NCI-H1417 treated with DMSO at 0.1 percent for 48 hours (cell line): ENCODE measurements at places on chromosomes 3 and 15.

DNA sequence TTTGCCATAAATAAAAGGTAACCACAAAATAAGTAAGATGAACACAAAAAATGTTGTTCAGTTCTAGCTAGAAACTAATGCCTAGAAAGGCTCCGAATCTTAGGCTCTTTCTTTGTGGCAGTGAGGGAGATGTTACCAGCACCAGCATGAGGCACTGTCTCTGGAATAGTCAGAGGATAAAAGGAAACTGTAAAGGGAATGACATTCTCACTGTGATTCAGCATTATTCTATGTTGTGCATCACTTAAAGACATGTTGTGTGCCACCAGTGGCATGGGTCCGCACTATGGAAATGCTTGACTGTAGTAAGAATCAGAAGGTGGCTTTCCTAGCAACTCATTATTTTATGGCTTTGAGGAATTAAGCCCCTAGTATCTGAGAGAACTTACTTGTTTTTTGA lies 70.8 kb downstream of the SEC22A start:
- no peak for DNase-seq

- DNase-seq: no peak
Observed at GRCh38 chr3:107523289-107523538, 452 bp downstream of the BBX start.

GRCh38 chr15:57313134-57313483 lies 63.2 kb upstream of the CGNL1 start:
- DNase-seq: no peak

GRCh38 chr3:128503751-128504532 lies 10.9 kb upstream of the GATA2 start:
- no peak for DNase-seq

DNA sequence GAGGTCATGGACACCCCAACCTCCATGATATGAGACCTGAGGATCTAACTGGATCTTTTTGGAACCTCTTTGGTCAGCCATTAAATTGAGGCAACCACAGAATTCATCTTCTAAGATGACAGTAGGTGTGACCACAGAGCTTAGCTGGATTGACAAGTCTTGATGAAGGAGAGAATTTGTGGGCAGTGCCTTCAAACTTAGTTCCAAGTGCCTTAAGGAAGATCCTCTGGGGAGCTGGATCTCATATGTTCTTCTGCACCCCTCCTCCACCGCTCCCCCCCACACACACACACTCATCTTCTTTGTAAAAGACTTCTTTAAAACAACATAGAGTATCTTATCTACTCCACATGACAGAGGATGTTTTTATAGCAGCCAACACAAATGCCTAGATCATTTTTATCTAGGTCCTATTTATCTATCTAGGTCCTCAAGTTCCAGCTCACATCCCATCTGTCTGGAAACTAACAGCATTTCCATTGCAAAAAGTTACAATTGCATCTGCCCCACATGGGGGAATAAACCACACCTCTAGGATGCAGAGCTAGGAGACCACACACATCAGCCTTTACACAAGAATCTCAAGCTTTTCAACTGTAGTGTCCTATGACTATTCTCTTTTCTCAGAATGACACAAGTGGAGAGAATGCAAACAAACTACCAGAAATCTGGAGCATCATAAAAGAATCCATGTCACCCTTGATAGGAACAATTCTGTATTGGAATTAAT lies 37.4 kb downstream of the WWTR1 start:
- no peak for DNase-seq

DNA sequence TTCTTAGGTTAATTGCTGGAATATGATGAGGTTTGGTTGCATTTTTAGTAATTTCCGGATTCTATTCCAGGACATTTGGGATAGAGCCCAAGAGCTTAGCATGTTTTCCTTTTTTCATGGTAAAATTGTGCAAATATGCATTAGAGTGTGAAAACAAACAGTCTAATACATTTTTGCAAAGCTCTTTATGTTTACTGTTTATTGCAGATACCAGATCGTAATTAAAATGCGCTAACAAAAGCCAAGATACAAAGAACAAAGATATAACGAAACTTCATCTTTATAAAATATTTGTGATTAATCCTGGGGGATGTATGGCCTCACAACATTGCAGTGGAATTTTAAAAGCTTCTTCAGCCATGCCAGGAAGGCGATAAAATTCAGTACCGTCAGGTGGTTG lies 94.5 kb upstream of the TBC1D5 start:
- no peak for DNase-seq

GRCh38 chr15:33278816-33279612 lies 31.8 kb upstream of the RYR3 start:
- DNase-seq: no peak

- no peak for DNase-seq
Observed at GRCh38 chr15:25565470-25566264, 126.8 kb upstream of the UBE3A start.

DNA sequence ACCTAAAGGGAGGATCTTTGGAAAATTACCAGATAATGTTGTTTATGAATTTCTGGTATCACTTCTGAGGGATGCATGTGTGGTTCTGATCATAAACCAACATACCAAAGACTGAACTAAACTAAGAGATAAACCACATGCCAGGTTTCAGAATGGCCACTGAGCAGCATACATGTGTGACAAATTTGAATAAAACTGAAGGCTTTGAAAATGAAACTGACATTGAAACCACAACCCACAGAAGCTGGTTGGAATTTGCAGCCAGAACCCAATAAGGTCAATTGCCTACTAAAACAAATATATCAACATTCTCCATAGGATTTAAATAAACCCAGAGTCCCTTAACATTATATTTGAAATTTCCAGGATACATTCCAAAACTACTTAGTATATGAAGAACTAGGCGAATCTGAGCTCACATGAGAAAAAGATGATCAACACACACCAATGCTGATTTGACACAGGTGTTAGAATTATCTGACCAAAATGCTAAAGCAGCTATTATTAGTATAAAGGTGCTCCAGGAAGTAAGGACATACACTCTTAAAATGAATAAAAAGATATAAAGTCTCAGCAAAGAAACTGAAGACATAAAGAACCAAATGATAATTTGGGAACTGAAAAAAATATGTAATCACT lies 125.0 kb downstream of the ZNF280D start:
- no peak for DNase-seq

DNA sequence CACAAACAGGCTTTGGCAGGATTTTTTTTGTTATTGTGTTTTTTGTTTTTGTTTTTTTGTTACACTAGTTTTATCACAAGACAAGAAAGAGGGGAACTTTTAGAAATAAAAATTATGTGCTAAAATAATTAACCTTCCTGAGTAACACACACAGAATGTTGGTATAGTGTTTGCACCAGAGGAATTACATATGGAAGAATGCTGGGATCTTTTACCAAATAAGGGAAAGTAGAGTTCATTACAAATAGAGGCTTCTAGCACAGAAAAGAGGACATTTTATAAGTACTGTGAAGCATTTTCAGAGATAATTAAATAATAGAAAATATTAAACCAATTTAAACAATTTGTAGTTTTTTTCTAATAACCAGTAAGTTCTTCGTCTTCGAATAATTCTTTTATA lies 116.0 kb downstream of the IGF1R start:
- DNase-seq: no peak

DNA sequence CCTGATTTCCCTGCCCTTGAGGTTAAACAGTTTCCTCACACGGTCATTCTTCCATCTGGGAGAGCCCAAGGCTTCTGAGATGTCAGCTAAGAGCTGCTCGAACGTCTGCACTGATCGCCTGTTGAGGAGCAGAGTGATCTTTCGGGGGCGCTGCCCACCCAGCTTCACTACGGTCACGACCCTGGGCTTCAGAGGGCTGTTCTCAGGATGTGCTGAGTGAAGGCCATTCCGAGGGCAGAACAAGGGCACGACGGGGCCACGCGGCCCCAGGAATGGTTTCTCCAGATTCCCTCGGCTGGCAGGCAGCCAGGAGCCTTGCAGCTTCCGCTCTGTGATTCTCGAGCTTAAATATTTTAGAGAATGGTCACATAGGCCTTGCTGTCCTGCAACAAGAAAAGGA lies 25.7 kb downstream of the DCLK3 start:
- DNase-seq: no peak

- no peak for DNase-seq
Observed at GRCh38 chr15:90529011-90529370, 732 bp upstream of the CRTC3 start.

DNA sequence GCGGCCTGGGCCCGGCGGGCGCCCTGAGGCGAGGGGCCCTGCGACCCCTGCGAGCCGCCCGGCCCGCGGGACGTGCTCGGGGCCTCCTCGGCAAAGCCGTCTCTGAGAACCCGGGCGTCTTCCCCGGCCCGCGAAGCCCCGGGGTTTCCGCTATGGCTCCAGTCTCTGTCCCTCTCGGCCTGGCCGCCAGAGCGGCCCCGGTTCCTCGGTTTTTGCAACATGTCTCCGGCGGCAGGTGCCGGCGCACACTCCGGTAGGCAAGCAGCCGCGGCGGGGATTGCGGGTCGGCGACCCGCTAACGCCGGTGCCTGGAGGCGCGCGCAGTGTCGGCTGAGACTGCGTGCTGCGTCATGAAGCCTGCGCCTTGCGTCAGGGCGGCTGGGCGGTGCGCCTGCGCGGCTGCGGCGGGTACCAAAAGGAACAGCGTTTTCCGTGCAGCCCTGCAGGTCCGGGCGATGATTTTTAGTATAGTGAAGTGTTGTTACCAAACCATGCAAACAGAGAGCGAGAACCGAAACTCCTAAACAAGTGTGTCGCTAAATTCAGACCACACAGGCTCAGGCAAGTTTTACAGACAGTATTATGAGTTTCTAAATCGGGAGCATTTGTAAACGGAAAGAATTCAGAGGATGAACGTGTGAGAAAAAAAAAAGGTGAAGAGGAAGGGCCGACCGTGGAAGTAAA lies at the start of gene NSMCE3:
NSMCE3 (minus strand) TSS at position 338 of the 684 bp plus-strand sequence; CDS start at position 221, 117 bp downstream.
- DNase-seq: peak; percentile 31

GRCh38 chr3:100802126-100802525 lies 92.8 kb downstream of the TFG start:
- DNase-seq: no peak

DNA sequence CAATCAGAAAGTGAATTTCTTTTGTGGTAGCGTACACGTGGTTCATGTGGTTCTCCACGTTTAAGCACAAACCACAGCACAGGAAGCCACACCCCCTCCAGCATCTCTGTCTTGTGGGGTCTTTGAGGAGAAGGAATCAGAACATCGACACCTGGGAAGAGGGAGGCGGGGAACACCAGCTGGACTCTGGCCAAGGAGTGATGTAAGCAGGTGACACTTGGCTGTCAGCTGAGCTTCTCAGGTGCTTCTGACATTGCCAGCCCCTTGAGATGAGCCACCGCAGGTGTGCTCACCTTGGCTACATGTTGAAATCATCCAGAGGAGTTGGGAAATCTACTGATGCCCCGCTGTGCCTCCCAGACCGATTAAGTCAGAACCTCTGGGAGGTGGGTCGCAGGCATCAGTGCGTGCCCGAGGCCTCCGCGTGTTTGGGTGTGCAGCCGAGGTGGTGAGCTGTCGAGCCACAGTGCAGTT lies 85.0 kb downstream of the FAM81A start:
- no peak for DNase-seq

- DNase-seq: no peak
Observed at GRCh38 chr15:83057696-83058376, 9.2 kb downstream of the BTBD1 start.

DNA sequence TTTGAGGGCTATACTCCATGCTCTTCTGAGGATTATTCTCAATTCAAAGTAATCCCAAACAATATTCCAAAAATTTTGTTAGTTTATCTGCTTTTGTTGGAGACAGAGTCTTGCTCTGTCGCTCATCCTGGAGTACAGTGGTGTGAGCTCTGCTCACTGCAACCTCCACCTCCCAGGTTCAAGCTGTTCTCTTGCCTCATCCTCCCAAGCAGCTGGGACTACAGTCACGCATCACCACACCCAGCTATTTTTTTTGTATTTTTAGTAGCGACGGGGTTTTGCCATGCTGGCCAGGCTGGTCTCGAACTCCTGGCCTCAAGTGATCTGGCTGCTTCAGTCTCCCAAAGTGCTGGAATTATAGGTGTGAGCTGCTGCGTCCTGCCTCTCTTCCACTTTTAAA lies 39.1 kb downstream of the MEF2A start:
- no peak for DNase-seq

DNA sequence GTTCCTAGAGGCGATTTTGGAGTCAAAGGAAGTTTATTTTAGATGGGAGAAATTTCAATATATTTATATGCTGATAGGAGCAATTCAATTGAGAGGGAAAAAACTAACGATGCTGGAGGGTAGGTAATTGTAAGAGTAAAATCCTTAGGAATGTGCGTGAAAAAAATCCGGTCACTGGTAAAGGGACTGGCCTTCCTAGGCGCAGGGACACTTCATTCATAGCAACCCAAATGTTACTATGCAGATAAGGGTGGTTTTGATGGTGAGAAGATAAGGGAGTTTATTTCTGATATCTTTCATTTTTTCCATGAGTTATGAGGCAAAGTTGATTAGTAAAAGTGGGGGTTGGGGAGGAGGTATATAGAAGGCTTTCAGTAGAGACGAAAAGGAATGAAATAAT lies 1.1 kb upstream of the PIAS1 start:
- DNase-seq: no peak

- DNase-seq: no peak
Observed at GRCh38 chr3:197520311-197521276, 35.2 kb downstream of the BDH1 start.

- no peak for DNase-seq
Observed at GRCh38 chr3:25080461-25080860, 347.6 kb upstream of the RARB start.

DNA sequence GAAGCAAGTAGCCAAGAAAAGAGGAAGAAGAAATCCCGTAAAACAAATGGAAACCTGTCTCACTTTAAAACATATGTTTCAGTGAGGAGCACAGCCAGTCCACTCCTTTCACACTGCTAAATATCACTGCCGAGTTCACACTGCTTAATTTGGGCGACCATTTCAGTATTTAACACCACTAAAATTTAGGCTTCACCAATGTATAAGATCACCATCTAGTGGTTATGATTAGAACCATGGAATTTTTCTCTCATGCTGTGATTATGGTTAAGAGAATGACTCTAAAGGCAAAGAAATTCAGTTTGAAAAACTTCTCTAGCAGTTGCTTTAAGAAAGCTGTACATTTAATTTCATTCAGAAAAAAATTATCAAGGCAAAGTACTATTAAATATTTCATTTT lies 16.6 kb downstream of the SLC4A7 start:
- DNase-seq: no peak

DNA sequence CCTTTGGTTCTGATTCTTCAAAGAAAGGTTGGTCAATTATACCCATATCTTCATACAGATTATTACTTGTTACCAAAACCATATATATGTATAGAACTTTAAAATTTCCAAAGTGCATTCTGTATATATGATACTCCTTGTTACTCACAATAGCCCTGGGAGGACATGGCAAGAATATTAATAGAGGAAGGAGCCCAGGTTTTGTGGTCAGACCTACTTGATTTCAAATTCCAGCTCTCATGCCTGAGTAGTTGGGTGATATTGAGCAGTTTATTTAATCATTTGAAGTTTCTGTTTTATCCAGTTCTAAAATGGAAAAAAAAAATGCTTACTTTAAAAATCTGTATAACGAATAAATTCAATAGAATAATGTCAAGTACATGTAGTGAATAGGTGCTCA lies 2.5 kb downstream of the IL1RAP start:
- DNase-seq: no peak

DNA sequence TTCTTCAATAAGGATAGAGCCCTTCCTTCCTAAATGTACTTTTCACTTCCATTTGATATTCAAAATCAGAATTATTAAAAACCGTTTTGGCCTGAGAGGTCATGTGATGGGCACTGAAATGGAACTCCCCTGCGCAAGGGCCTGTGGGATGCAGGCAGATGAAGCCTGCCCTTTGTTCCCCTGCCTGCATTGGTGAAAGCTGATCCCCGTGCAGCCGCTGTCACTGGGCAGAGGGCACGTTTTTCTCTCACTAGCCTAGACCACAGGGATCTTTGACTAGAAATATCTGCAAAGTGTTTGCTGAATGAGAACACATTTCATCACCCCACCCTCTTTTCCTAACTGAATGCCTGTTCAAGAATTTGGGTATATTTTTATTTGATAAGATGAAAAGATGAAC lies 74.9 kb downstream of the TIPARP start:
- DNase-seq: no peak
